ENCODE measurements at places on chromosomes 4 and X.

DNA sequence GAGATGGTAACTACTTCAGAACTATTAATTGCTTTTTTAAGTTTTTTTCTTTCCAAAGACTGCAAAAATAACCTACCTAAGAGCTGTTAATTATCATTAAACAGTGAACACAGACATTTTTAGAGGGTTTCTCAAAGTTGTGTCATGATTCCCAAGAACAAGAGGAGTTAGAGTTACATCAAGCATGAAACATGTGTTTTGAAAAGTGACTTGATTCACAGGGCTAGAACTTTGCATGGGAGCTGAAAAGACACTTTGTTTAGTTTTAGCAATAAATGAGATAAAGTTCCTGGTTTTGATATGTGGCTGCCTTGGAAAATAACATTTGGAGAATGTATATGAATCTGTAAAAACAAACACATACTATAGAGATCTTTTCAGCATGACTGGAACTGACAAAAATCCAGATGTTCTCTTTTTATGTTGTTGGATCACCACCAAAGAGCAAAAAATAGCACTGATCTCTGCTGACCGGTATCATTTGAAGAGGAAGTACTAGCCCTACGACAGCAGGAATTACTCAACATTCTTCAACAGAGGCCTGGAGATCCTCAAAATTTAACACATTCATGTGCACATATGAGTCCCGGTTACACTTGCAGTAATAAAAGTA lies 173.0 kb upstream of the PCDH18 start:
- DNase-seq = no peak

- no peak for DNase-seq
Measured at GRCh38 chrX:30533266-30533665, 44.3 kb downstream of the TASL start.

- DNase-seq = no peak
Measured at GRCh38 chrX:1062351-1062750, 150.1 kb downstream of the CRLF2 start.

DNA sequence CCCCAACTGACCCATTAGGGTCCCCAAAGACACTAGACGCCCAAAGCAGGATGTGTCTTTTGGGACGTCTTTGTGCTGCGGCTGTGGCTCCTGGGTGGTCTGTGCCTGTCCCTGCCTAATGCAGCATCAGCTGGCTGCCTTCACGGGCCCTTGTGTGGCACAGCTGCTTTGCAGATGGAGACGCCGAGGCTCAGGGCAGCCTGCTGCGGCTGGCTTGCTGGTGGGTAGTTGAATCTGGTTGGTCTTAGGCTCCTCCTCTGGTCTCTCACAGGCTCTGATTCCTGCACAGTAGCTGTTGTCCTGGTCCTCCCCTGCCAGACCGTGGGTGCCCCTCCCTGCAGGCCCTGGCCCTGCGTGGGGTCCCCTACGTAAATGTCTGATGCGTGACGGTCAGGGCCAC lies 8.1 kb downstream of the CPZ start:
- no peak for DNase-seq
